ENCODE measurements at places on chromosomes 1 and 21.

DNA sequence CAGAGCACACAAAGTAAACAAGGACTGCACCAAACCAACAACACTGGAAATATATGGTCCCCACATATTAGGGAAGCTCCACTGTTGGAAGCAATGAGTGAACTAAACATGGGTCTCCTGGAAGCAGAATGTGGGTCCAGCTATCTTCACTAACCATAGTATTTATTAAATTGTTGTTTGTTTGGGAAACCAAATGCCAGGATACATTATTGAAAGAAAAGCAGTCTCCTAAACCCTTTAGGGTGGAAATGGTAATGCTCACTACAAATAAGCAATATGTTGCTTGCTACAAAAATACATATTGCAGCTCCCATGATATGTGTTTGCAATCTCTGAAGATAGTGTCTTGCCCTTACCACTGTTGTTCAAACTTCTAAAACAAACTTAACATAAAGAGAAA is 2.2 kb downstream of the NEGR1 start:
- DNase-seq, result no peak

DNA sequence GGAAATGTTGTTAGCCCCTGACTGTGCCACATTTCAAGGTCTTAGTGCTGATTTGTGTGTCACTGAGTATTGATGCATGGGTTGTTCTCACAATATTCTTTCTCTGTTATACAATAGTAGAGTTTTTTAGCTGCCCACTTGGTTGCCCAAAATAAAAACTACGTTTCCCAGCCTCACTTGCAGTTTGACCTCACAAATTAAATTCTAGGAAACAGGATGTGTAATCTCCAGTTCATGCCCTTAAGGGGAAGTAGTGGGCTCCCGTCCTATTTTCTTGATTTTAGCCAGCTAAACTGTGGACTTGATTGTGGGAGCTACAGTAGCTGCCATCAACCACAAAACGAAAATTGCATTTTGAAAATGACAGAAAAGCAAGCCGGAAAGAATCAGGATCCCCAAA is 27.3 kb upstream of the LAMC1 start:
- DNase-seq, result no peak

DNA sequence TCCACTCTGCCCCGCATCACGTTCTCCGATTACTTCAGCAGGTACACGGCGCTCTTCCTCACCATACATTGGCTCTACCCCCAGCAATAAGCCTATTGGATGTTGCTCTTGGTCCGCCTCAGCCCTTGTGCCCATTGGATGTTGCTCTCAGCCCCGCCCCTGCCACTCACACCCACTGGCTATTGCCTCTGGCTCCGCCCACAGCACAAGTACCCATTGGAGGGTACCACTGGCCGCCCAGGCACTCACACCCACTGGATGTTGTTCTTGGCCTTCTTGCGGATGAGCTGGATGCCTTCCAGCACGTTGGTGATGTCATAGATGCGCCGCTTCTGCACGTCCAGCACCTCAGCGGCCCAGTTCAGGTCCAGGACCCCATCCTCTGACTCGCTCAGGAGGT is 9.4 kb downstream of the E2F2 start:
- DNase-seq, result no peak

DNA sequence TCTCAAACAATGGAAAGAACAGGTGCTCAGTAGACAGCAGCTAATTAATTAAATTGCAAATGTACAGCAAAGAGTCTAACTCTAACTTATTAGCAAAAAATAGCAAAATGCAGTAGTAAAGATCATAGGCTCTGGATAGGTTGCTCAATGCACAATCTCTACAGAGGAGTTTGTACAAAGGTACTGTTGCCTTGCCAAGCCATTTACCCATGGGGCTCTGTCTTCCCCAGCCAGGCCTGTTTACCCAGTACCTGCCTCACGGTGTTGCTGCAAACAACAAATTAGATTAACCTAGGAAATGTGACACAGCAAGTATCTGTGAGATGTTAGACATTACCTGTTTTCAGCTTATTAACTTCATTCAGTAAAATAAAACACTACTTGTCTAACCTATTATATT is 222.0 kb downstream of the DENND1B start:
- DNase-seq, result no peak

DNA sequence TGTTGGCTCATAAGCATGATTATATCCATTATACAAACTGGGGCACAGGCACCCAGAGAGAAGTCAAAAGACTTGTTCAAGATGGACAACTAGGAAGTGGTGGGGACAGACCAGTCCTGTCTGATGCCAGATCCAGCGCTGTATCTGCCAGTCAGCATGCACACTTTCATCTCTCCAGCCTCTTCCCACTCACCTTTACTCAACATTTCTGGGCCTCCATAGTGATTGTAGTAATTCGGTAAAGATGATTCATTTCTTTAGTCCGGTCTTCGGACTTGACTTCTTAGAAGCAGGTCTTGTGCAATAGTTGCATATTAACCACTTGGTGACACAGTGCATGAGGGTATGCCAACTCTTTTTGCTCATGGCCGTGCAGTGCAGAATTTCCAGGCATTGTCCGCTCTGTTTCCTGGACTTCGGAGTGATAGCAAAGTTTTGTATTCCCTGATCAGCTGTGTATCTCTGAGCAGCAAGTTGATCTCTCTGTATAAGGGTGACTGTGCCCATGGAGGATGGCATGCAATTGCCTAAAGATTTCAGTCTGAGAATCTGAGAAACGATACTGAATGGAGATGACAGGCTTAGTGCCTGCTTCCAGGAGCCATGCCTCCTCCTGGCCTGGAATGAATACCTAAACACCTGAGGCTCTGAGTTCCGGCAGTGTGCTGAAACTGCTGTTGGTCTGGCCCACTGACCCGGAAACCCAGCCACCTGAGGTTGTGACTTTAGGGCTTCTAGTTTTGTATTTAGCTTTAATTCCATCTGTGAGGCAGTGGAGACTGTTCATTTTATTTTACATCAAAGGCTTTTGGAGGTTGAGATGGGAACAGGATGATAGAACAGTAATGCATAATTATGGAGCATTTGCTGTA is 39.0 kb downstream of the GALNT2 start:
- DNase-seq, result no peak

- no peak for DNase-seq
These were observed 41.9 kb downstream of the NGF start for GRCh38 chr1:115295904-115296696.

GRCh38 chr21:33840771-33841170 is 74.8 kb downstream of the ATP5PO start:
- DNase-seq, result no peak

DNA sequence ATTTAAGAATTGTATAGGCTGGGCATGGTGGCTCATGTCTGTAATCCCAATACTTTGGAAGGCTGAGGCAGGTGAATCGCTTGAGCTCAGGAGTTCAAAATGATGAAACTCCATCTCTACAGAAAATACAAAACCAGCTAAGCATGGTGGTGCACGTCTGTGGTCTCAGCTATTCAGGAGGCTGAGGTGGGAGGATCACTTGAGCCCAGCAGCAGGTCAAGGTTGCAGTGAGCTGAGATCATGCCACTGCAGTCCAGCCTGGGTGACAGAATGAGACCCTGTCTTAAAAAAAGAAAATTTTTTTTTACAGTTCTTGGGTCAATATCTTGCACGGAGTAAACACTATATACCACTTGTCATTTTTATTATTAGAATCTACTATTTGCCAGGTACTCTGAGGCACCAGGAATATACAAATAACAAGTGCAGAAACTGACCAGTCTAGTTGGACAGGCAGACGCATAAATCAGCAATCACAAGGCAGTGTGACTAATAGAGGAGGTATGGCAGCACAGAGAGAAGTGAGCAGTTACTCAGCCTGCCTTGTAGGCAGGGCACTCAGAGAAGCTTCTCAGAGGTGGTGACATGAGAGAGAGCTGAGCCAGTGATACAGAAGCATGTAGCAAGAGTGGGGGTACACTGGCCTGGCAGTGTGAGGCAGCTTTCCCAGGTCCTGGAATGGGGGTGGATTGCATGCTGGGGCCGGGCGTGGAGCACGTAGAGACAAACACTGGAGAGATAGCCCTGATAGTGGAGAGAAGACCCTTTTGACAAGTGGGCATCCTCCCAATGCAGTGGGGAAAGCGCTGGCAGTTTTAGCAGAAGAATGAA is 8.0 kb downstream of the PHLDA3 start:
- no peak for DNase-seq

DNA sequence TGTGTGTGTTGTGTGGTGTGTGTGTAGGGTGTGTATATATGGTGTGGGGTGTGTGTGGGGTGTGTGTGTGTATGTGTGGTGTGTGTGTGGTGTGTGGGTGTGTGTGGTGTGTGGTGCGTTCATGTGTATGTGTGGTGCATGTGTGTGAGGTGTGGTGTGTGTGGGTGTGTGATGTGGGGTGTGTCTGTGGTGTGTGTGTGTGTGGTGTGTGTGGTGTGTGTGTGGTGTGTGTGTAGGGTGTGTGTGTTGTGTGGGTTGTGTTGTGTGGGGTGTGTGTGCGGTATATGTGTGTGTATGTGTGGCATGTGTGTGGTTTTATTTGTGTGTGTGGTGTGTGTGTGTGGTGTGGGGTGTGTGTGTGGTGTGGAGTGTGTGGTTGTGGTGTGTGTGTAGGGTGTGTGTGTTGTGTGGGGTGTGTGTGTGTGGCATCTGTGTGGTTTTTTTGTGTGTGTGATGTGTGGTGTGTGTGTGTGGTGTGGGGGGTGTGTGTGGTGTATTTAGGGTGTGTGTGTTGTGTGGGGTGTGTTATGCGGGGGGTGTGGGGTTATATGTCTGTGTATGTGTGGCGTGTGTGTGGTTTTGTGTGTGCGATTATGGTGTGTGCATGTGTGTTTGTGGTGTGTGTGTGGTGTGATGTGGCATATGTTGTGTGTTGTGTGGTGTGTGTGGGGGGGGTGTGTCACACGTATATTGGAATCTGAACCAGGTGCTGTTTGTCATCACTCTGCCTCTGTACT is 17.1 kb upstream of the ZBTB21 start:
- DNase-seq, result no peak

DNA sequence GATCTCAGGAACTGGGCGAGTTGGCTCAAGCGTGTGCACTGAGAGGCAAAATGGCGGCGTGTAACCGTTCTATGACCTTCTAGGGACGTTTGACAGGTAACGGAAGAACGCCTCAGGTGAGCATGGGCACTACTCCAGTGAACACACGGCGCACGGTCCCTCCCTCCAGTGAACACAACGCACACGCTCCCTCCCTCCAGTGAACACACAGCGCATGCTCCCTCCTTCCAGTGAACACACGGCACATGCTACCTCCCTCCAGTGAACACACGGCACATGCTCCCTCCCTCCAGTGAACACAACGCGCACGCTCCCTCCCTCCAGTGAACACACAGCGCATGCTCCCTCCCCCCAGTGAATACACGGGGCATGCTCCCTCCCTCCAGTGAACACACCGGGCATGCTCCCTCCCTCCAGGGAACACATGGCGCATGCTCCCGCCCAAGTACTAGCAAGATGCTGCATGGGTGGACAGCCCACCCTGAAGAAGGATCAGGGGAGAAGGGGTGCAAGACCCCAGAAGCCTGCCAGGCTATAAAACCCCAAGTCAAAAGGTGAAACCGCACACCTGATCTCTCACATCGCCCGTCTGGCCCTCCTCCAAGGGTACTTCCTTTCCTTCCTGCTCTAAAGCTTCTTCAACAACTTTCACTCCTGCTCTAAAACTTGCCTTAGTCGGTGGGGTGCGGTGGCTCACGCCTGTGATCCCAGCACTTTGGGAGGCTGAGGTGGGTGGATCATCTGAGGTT is 3.5 kb downstream of the C1orf159 start:
- no peak for DNase-seq

DNA sequence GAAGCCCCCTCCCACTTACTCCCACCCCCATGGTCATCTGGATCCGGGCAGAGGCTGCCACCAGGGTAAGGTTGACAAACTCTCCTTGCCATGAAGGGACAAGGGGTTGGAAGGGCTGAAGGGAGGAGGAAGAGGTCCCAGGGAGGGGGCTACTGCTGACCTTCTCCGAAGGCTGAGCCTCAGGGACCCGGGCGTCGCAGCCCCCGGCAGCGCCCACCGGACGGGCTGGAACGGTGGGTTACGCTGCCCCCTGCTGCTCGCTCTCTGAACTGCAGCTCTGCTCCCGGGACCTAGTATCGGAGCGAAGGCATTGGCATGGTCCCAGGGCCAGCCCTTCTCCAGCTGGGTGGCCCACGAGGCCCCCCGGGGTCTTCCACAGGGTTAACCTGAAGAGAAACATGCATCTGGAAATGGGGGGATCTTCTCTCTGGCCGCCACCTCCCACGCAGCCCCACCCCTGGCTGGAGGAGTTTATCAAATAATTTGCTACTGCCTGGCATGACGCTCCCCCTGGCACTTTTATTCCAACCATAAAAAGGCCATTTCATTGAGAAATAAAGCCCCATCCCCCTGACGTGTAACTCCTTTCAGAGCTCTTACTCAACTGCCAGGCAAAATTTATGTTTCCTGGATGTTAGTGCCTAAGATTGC is 70.4 kb upstream of the TARDBP start:
- DNase-seq, result no peak

- no peak for DNase-seq
These were observed 153.4 kb downstream of the NRIP1 start for GRCh38 chr21:14911351-14911750.

DNA sequence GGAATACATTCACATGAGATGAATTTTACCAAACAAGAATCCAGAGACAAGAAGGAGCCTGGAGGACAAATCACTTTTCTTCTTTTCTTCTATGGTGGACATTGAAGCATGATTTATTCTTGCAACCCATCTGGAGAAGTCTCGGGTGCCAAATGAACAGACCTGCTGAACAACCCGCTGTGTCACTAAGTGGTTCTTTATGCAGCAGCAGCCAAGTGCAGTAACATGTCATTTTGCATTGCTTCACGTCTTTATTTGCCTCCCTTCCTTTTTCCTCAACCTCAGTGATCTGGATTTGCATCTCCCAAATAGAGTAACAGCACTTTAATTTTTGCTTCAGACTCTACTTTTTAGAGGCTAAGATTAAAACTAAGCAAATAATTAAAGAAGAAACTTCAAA is 50.0 kb upstream of the TENT5C start:
- DNase-seq, result no peak

- DNase-seq, result no peak
These were observed 136.2 kb downstream of the BRINP2 start for GRCh38 chr1:177306981-177307380.

DNA sequence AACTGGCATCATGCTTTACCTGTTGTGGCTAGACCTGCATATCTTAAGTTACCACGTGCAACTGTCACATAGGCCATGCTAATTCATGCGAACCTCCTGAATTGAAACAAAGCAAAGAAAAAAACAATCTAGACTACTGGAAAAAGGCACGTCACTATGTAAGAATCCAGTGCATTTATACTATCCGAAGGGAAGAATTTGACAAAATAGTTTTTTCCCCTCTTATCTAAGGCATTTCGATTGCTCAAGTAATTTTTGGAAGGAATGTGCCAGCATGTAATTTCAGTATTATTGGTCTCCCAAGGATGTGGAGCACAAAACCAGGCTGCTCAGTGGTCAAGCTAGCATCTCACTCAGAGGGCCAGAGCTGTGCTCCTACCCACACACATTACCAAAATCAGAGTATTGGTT is 31.5 kb upstream of the C1orf198 start:
- no peak for DNase-seq

GRCh38 chr1:20962576-20963258 is 175.6 kb upstream of the HP1BP3 start:
- no peak for DNase-seq

DNA sequence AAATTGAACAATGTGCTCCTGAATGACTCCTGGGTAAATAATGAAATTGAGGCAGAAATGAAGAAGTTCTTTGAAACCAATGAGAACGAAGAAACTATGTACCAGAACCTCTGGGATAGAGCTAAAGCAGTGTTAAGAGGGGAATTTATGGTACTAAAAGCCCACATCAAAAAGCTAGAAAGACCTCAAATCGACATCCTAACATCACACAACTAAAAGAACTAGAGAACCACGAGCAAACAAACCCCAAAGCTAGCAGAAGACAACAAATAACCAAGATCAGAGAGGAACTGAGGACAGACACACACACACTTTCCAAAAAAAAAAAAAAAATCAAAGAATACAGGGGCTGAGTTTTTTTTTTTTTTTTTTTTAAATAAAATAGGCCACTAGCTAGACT is 564.2 kb downstream of the SMYD3 start:
- DNase-seq, result no peak

Measured in suprapubic skin (tissue), 4 donors.